ENCODE measurements at places on chromosomes 5 and 9.

- DNase-seq = no peak
Observed at GRCh38 chr5:143914756-143915155, 102.8 kb downstream of the HMHB1 start.

- DNase-seq = no peak
Observed at GRCh38 chr5:9197881-9198260, 348.0 kb downstream of the SEMA5A start.

DNA sequence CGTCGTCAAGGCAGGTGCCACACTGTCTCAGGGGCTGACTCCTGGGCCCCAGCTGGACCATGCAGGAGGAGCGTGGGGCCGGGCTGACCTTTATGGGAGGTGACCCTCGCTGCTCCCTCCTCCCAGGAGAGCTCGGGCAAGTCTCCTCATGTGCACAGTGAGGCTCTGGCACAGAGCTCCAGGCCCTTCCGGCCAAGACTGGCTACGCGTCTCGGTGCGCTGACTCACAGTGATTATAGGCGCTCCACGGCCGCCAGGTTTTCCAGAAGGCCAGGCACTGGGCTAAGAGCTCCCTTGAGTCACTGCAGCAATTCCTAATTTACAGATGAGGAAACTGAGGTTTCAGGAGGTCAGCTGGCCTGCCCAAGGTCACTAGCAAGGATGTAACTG, 47.4 kb downstream of the VAV2 start:
- no peak for DNase-seq

DNA sequence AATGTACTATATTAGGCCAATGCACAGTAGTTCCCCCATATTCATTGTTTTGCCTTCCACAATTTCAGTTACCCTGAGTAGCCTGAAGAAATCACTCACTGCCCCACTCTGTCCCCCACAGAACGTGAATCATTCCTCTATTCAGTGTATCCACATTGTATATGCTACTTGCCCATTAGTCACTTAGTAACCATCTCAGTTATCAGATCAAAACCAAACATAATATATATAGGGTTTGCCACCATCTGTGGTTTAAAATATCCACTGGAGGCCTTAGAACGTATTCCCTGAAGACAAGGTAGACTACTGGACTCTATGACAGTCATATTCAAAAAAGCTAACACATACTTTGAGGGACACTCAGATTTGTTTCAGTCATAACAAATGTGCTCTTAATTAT, 465.7 kb upstream of the RGMB start:
- DNase-seq = no peak

Data from vagina (tissue), 2 donors.